ENCODE measurements at places on chromosomes 2 and 18.

DNA sequence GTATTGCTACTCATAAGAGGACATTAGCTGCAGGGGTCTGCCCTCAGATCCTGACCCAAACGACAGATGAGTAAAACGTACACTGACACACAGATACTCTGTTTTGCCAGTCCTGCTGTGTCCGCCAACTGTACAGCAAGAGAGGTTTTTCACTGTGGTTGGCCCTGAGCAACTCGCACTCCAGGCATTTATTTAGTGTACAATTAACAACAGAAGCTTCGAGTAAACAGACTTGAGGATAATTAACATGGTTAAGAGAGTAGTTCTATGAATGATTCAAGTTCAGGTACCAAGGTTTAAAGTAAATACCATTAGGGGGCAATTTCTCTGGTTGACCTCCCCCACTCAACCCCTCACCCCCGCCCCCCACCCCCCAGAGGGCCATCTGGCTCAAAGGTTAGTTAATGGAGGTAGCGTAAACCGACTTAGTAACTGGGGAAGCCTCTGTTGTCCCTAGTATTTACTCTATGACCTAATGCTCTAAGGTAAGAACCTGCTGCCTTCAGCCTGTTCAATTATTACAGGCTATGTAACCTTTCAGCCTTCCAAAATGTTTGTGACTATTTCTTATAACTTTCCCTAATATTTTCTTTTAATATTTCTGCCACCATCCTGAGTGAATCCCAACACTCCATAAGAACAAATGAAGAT, 103.9 kb upstream of the XIRP2 start:
- no peak for DNase-seq

DNA sequence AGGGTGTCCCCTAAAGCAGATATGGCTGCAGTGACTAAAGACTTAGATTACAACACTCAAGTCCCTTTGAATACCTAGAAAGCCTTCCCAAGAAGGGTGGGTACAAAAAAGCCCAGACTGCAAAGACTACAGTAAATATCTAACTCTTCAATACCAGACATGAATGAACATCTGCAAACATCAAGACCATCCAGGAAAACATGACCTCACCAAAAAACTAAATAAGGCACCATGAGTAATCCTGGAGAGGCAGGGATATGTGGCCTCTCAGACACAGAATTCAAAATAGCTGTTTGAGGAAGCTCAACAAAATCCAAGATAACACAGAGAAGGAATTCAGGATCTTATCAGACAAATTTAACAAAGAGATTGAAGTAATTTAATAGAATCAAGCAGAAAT, 138.2 kb upstream of the OTOS start:
- no peak for DNase-seq

- DNase-seq = no peak
Observed at GRCh38 chr2:197897960-197898678, 93.7 kb downstream of the PLCL1 start.

- DNase-seq = no peak
Observed at GRCh38 chr2:40282428-40282827, 169.5 kb downstream of the SLC8A1 start.

DNA sequence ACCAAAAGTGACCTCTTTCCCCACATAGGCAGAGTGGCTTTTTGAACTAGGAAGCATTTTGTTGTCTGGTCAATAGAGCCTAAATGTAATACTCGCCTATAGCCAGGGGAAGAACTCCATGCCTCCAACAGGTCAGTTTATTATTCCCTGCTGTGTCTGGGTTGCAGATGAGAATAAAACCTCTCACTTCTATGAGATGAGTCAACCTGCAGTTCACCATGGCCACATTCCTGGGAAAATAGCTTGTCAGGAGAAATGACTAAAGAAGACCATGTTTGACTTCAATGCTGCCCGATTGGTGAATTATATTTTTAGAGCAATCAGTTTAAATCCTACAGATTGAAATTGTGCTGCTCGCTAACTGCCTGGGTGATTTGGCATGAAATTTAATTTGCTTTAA, 46.7 kb upstream of the LRRTM1 start:
- DNase-seq = no peak

DNA sequence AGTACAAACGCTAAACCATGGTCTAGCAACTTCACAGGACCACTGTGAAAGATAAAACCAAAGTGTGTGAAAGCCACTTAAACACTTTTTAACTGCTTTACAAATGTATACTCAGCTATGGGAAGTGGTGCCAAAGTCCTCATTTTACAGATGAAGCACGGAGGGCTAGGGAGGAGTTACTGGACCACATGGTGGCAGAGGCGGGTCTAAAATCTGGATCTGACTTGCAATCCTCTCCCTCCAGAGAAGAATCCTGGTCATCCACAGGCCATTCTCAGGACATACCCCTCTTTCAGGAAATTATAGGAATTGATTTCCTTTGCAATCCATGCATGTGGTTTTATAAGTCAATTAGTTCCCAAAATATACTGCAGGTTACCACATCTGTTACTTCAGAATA, 84.6 kb upstream of the GYPC start:
- no peak for DNase-seq

DNA sequence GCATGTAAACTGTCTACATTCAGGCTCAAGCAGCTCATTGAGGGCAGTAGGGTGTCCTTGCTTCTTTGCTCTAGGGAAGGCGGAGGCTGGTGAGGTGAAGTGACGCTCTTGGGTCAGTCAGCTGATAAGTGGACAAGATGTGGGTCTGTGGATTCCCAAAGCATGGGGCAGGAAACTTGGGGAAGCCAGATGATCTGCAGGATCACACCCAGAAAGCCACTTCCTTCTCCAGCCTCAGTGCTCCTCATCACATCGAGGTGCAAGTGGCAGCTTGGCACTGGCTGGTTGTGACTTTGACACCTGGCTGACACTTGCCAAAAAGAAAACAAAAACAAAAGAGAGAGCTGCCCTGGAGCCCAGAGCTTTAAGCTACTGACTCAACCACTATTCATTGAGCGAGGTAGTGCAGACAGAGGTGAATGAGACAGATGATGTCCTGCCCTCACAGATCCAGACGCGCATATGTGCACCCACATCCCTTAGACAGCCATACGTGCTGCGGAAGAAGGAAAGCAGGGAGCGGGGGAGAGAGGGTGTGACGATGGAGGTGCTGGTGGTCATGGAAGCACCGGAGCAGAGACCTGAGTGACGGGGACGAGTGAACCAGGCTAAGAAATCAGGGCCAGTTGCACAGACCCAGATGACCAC, 3.1 kb upstream of the CIB4 start:
- no peak for DNase-seq

DNA sequence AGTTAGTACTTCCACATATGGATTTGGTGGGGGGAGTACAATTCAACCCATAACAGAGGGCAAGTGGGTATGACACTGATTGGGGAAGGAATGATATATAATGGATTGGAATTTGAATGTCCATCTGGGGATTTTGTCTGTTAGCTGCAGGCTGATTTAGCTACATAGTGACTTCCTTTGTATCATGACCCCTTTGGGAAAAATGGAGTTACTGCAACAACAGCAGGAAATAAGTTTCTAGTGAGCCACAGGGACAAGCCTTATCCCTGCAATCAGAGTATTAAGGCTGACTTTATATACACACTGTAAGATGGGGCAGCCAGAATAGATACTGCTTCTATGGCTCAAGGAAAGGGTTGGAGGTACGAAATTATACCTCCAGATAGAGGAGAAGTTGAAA, 404.4 kb upstream of the MEIS1 start:
- DNase-seq = no peak

DNA sequence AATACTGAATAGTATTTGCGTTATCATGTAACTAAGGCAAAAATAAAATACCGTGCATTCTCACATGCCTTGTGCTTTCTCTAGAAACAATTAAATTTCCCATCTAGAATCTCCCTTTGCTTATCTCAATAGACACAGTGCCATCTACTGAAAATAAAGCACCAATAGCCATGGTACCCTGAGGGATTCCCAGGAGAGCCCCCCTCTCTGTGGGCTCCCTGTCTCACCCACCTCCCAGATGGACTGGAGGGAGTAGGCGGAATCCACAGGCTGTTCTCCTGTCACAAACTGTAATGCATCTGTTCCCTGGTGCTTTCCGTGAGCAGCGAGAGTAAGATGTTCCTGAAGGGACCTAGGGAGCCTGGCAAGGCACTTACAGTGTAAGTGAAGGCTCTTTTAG, 112.4 kb upstream of the UPP2 start:
- DNase-seq = no peak

DNA sequence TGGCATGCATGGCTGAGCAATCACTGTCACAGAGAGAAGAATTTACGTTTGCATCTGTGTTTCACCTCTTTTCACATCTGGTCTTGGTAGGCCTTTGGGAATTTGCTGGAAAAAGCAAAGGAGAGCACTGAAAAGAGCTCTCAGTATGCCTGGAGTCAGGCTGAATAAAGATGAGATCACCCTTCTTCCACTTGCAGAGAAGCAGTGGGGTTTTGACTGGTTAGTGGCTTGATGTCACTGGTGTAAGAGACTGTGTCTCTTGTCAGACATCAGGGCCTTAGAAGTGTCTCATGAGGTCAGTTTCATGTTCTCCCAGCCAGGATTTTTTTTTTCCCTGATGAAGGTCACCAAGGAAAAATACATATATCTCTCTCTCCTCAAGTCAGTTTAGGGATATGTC, 353.8 kb downstream of the INSIG2 start:
- no peak for DNase-seq

DNA sequence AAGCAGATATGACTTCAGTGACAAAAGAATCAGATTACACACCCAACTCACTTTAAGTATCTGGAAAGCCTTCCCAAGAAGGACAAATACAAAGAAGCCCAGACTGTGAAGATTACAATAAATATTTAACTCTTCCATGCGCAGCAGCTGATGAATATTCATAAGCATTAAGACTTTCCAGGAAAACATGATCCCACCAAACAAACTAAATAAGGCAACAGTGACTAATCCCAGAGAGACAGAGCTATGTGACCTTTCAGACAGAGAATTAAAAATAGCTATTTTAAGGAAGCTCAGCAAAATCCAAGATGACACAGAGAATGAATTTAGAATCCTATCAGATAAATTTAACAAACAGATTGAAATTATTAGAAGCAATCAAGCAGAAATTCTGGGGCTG, 108.2 kb upstream of the UBE2E3 start:
- no peak for DNase-seq

- DNase-seq = no peak
Observed at GRCh38 chr18:72119082-72119481, 425.1 kb downstream of the CBLN2 start.

GRCh38 chr2:124046332-124046731, 21.2 kb downstream of the CNTNAP5 start:
- no peak for DNase-seq

DNA sequence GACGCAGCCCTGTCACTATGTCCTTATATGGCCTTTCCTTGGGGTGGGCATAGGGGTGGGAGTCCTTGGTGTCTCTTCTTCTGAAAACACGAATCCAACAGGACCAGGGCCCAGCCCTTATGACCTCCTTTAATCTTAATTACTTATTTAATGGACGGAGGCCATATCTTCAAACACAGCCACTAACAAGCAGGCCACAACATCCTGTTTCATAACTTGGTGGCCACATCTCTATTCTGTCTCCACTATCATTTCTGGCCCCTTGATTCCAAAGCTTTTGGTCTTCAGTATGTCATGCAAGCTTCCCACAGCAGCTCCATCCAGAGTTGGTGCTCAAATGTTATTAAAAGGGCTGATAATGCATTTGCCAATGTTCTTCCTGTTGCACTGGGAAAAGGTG, 287.3 kb upstream of the SMIM21 start:
- no peak for DNase-seq

- DNase-seq = no peak
Observed at GRCh38 chr2:215535125-215535668, 99.3 kb upstream of the FN1 start.

DNA sequence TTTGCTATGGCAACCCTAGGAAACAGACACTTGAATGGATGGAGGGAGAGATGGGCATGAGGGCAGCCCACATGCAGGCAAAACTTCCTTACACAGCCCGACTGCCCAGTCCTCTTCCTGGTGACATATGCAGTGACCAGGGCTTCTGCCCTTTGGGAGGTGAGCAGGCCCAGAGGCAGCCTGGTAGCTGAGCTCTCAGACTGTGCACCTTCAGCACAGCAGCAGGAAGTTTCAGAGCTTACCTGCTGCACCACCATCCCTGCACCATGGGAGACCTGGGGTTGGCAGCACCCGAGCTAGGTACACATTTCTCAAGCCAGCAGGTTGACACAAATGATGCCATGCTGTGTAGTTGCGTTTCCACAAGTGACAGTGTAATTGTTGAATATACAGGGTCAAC, 97.6 kb upstream of the LMAN1 start:
- DNase-seq = no peak

DNA sequence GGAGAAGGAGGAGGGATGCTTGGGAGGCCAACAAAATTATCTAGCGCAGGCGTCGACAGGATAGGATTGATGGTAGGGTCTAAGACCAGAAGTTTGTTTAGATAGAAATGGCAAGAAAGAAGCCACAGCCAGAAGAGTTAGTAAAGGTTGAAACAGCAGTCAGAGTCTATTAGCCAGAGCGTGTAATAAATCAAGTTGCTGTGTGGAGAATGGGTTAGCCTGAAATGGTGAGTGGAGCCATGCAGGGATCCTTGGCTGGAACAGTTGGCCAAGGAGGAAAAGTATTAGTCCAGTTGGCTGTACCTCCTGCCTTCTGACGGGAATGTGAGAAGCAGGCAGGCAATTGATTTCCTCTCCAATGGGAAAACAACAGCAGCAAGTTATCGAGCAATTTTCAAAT, 190.7 kb upstream of the CCDC68 start:
- no peak for DNase-seq

DNA sequence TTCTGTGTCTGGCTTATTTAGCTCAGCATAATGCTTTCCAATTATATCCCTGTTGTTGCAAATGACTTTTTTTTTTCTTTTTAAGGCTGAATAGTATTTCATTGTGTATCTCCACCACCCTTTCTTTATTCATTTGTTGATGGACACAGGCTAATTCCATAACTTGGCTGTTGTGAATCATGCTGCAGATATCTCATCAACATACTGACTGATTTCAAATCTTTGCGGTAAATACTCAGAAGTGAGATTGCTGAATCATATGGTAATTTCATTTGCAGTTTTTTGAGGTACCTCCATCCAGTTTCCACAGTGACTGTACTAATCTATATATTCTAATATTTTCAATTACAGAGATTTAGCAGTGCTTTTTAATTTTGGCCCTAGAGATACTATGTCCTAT, 266.2 kb downstream of the TMX3 start:
- no peak for DNase-seq

DNA sequence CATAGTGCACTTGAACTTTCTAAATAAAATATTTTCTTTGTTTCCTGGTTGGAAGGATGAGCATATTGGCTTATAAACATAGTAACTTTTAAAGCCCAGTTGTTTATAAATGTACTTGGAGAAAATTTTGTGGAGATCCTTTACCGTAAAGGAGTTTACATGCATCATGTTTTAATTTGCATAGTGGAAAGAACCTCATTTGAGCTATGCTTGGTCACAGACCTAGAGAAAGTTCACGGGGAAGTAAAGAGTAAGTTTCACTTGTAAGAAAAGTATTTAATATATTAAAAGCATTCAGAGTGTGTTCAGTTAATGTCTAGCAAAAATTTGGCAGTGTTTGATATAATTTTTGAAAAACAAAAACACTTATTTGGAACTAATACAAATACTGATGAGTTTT, 45.3 kb downstream of the PIKFYVE start:
- no peak for DNase-seq

- no peak for DNase-seq
Observed at GRCh38 chr2:141103216-141103615, 1027.6 kb downstream of the LRP1B start.

All from stimulated activated CD4-positive, alpha-beta T cell treated with anti-CD3 and anti-CD28 coated beads, TNF-alpha, amount 100 ng/mL, for 48 hours (primary cell).